Brain pericyte (primary cell): ENCODE measurements at places on chromosomes 7 and 10.

DNA sequence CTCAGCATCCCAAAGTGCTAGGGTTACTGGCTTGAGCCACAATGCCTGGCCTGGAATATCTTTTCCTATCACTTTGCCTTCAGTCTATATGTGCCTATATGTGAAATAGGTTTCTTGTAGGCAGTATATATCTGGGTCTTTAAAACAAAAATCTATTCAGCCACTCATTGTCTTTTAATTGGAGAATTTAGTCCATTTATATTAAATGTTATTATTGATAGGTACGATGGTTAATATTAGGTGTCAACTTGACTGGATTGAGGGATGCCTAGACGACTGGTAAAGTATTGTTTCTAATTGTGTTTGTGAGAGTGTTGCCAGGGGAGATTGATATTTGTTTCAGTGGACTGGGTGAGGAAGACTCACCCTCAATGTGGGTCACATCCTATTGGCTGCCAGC, 73.4 kb downstream of the FBXL13 start:
- DNase-seq = no peak

GRCh38 chr7:105677817-105678573, 96.7 kb upstream of the EFCAB10 start:
- DNase-seq = no peak

DNA sequence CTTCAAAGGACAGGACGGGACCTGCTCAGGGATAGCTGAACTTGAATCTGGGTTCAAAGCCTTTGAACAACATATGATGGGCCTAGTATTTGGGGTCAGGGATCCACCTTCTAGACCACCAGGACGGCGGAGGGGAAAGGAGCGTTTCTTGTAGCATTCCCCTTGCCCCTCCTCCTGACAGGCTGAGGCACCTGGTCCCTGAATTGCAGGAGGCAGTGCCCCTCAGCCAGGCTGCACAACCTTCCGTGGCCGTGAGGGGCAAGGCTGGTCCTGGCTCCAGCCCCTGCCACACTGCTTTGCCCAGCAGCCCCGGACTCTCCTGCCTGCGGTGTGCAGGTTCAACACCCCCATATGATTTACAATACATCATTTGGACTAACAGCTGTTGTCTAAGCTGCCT, 58.1 kb downstream of the INSIG1 start:
- DNase-seq = no peak

GRCh38 chr7:129993275-129993674, 40.5 kb upstream of the UBE2H start:
- DNase-seq = no peak

DNA sequence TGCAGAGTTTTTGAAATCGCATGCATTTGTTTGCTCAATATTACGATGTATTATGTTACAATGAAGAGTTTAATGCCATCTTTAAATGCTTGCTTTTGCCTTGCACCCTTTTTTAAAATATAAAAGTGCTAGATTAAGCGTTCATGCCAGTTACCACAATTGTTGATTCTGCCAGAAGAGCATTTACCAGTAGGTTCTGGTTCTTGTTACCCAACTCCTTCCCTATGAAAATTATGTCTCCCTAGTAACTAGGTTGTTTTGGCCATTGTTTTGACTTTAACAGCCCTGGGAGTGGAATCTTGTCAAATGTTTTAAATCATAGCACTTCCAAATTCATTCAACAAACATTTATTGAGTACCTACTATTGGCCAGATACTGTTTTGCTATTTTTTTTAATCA, 32.8 kb upstream of the CDK14 start:
- DNase-seq = no peak

DNA sequence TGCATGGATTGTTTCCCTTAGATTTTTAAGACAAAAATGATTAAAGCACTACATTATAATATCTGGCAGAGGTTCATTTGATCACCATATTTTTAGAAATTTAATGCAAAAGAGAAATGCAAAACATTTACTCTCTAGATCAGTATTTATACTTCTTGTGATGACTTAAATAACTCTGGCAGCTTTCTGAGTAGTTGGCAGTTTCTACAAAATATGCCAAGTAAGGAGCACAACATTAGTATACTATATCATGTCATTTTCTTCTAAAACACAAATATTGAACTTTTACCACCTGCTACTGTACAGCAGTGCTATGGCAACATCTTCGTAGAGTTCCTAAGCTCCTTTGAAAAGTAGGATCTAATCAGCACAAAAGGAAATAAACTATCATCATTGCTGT, 275.2 kb downstream of the PCDH15 start:
- no peak for DNase-seq

GRCh38 chr10:79274279-79275104, 72.8 kb upstream of the PPIF start:
- DNase-seq = no peak

GRCh38 chr7:2568521-2569223, 9.9 kb downstream of the IQCE start:
- DNase-seq = no peak

DNA sequence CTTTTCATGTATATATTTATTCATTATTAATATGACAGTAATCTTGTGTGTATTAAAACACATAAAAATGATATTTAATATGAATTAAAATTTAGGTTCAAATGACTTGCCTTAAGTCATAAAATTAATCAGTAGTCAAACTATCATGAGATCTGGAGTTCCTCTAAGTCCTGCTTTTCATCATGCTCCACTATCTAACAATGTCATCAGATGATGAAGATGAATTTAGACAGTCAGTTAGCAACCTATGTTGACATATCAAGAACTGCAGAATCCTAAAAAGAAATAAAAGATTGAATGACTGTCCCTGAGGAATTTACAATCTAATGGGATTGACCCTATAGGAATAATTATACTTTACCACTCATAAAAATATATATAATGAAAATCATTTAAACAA, 7.1 kb downstream of the CABCOCO1 start:
- DNase-seq = no peak

GRCh38 chr10:14571866-14572507, 202.7 kb downstream of the FAM107B start:
- peak; percentile 51 for DNase-seq

DNA sequence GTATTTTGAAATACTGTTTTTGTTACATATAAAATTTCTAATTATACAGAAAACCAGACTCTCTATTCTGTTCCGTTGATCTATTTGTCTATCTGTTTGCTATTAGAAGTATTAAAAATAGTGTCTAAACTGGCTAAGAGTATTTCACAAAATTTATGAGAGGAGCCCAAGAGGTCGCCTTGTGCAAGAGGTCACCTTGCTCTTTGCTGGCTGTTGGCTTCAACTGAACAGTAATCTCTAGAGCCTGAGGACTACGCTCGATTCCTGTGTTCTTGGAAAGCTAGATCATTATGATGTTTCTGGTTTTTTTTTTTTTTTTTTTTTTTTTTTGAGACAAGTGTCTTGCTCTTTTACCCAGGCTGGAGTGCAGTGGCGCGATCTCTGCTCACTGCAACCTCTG, 428.6 kb downstream of the LRMDA start:
- DNase-seq = no peak

DNA sequence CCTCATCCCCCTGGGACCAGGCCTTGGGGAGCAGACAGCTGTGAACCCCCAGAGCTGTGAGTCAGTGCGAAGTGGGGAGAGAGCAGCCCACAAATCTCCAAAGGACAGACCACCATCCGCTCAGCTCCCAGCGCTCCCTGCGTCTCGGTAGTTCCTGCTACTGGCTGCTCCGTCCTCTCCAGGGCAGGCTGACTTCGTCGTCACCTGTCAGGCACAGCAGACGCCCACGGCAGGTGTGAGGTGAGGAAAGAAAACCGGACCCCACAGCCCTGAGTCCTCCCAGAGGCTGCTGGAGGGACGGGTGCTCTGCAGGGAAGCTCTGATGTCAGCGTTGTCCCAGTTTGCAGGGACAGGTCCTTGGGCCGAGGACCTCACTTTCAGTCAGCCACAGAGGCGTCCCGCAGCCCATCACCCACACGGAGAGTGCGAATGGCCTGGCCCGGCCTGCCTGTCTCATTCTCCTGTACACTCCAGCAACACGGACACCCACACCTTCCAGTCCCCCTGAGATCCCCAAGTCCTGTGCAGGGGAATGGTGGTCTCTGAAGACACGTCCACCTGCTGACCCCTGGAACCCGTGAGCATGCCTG, 95.2 kb downstream of the DNAJB6 start:
- no peak for DNase-seq

GRCh38 chr7:105932835-105933477, 30.1 kb upstream of the CDHR3 start:
- peak; percentile 10 for DNase-seq

DNA sequence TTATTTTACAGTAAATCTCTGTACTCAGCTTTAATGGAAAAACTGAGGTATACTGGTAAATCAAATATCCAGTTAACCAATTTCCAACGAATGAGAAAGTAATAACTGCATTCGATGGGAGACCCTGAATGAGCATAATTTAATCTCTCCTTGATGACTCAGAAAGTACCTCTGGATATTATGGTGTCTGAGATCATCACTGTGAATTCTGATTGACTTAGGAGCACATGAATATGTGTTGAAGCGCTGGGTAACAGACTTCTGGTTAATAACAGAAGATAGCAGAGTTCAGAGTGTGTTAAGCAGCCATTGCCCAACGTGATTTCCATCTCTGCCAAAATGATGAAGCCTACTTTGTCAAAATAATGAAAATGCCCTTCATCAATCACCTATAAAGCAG, 116.6 kb downstream of the NRP1 start:
- no peak for DNase-seq

- no peak for DNase-seq
Measured at GRCh38 chr7:7790041-7790741, 71.8 kb upstream of the RPA3 start.

- DNase-seq = no peak
Measured at GRCh38 chr7:95593343-95593742, 3.0 kb downstream of the PDK4 start.

DNA sequence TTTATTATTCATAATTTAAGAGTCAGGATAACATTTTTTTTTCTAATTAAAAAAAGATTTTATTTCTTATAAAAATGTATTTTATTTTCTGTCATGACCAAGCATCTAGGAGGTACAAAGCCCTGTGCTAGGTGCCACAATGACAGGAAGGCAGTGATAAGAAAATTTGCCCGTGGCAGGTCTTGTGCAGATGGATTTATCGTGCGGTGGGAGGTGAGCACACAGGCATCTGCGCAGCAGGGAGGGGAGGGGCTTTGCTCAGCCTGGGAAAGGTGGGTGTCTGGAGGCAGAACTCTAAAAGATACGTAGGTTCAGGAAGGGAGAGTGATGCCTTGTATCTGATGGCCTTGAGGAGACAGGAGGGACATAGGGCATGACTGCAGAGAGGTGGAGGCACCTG, 115.6 kb downstream of the ABCA13 start:
- no peak for DNase-seq

GRCh38 chr10:77877441-77878344, 48.9 kb downstream of the DLG5 start:
- DNase-seq = no peak

DNA sequence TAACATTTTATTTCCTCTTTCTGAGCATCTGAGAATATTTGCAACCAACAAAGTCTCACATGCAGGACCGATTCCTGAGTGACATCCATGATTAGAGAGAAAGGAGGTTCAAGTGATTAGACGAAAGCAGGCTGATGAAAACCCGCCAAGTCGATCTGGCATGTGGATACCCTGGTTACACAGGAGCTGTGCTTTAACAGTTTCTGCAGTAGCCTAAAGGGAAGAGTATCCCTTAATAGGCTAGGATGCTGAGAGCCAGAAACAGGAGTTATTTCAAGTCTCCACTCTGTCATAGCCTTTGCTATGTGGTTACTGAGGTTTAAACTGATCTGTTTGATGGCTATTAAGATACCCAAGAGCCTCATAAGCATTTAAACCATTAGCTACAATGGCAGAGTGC, 82.5 kb downstream of the PRKCQ start:
- no peak for DNase-seq

DNA sequence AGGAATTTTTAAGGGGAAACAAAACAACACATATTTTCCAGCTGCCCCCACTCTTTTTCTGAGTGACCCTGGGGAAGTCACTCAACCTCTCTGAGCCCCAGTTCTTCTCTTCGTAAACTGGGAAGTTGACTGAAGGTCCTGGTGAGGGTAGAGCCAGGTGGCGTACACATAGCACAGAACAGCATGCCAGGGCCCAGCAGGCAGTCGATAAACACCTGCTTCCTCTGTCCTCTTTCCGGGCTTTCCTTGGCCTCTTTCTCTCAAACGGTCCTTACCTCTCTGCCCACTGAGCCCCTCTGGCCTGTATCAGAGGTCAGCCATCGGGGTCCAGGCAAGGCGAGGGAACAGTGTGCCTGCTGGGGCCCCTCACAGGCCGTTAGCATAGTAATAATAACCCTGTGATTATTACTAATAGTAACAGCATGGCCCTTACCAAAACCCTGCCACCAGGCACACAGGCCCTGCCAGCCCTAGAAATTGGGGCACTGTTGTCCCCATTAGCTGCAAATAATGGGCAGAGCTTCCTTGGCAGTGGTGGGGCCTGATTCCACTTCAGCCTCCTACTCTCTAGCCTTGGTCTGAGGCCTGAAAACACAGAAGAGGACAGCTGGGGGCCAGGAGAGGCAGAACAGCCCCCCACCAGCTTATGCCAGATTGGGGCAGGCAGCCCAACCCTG, 37.3 kb upstream of the SLC29A3 start:
- DNase-seq = no peak

DNA sequence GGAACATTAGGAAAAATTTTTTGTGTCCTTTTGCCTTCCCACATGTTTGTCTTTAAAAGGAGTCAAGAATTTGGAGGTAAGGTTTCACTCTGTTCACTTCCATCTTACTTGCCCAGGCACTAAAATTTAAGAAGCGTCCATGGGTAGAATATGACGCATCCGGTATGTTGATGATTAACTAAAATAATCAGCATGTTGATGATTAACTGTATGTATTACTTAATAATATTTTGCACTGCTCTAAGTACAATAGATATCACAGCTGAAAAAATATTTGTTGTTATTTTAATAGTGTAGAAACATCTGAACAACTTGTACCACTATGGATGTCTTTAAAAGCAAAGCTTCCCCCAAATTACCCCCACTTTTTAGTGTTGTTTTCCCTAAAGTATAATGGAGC, 11.5 kb downstream of the ANKRD22 start:
- no peak for DNase-seq

- no peak for DNase-seq
Measured at GRCh38 chr7:22008683-22009082, 63.0 kb upstream of the CDCA7L start.

GRCh38 chr7:155003376-155004214, 671 bp upstream of the PAXIP1 start:
- DNase-seq = peak; percentile 18

DNA sequence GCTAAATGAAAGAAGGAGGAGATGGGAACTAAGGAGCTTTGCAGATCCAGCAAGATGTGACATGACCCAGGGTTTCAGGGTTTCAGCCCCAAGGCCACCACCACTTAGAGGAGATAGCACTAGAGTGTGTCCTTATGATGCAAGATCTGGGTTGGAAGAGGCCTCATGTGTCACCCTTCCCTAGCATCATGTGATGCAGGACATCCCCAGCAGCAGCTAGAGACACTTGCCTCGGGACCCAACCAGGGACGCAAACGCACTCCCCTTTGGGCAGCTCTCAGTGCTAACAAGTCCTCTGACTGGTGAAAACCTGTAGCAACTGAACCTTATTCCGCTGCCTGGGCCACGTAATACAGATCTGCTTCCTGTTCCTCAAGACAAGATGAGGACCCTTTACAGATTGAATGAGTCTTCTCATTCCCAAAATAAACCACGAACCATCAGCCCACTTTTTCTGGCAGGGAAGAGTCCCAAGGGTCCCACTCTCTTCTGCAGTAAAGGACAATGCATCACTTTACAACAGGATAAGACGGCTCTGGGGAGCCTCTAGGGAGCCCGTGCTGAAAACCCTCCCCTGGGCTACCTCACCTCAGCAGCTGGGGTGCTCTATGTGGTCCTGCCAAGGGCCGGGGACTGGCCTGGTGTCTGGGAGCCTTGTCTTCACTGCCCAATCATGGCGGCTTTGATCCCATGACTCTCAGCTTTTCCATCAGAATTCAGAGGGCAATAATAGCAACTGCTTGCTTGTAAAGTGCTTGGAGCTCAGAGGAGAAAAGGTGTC, 44.8 kb upstream of the GDF10 start:
- DNase-seq = no peak
